ENCODE measurements at places on chromosomes 1 and 21.

DNA sequence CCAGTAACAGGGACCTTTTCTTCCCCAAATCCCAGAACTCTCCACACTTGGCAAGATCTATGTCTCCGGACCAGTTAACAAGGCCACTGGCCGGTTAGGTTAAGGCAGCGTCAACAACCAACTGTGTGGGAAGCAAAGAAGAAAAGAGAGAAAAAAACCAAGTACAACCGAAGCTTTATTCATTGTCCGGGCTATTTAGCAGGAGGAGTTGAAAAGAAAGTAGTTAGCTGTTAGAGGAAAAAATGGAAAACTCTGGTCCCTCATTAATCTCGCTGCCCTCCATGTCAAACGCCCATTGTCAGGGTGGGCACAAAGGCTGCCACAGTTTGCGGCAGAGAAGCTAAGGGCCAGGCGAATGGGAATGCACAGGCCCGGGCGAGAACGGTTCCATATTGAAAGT, 49.3 kb upstream of the GRIK3 start:
- no peak for DNase-seq

DNA sequence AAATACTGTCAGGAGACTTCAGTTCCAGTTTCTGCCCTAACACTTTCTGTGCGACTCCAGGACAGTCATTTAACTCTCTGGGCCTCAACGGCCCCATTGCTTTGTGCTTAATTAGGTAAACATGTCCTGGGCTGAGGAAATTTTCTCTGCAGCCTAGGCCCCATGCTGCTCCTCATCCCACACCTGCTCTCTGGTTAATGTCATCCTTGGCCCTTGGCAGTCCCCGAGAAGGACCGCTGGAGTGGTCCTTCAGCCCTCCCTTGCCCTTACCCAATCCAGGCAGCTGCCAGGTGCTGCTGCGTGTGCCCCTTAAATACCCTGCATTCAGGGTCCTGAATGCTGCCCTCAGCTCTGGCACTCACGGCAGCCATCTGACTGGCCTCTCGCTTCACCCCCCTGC, 18.7 kb downstream of the UBL4B start:
- no peak for DNase-seq

DNA sequence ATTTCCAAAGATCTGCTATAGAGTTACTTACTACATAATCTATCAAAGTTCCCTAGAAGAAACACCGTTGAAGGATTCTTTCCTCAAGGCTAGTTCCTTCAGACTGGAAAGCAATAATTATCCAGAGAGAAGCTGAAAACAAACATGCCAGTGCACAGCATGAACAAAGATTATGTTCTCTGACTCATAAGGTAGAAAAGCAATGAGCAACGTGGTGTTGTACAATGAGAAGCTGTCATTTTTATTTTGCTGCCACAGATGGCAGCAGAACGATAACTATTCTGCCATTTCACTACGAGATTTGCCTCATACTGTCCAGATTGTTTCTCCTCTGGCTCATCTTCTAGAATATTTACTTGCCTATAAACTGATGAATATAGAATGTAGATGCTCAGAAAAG, 10.7 kb downstream of the EXTL2 start:
- DNase-seq: no peak

- DNase-seq: no peak
Measured at GRCh38 chr1:209425959-209426358, 157.6 kb upstream of the CAMK1G start.

- DNase-seq: no peak
Measured at GRCh38 chr1:164841702-164842465, 282.9 kb downstream of the PBX1 start.

DNA sequence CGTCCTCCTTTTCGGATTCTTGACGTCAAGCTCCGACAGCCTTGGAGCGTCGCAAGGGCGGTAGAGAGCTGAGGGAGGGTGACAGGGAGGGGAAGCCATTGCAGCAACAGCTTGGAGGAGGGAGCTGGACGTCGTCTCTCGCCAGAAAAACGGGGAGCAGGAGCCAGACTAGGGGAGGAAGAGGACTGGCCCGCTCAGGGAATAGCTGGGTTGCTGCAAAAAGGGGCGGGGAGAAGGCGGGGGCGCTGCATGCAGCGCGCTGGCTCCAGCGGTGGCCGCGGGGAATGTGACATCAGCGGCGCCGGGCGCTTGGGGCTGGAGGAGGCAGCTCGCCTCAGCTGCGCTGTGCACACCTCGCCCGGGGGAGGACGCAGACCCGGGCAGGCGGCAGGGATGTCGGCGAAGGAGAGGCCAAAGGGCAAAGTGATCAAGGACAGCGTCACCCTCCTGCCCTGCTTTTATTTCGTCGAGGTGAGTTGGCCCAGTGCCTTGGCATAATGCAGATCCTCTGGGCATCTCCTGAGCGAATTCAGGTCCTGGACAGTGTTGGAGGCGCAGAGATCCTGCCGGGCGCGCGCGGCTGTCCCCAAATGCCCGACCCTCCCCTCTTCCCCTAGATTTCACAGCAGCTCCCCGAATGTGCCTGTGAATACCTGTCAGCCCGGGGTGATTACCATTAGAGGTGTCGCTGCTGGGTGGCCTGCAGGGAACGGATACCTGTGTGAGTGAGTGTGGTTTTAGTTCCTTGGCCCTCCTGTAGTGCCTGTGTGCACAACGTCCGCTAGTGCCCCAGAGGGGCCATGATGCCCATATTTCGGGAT, at the start of gene PLPPR4:
PLPPR4 (plus strand) TSS at position 292 of the 821 bp plus-strand sequence; CDS start at position 394, 102 bp downstream.
- DNase-seq: no peak

DNA sequence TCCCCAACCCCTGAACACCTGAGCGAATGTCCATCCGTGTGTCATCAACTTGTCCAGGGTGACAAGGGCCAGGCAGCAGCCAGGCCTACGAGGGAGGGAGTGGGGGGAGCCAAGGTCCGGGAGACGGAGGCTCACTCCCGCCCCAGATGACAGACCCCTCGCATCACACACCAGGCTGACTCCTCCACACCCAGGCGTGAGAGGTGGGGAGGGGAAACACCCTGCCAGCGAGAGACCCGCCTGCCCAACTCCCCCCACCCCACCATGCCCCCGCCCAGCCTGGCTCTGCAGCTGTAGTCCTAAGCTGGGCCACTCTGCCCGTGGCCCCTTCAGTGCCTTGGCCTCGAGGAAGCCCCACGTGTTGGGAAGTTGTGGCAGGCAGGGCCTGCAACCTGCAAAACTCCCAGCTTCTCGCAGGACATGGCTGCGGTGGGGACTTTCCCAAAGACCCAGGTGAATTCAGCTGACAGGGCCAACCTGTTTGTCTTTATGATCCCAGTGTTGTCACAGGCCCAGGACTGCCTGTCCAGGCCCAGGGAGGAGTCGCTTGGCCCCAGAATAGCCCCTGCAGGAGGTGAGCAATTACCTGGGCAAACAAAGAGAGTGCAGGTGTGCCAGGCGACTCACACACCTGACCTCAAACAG, 62.9 kb downstream of the RIPK4 start:
- no peak for DNase-seq

DNA sequence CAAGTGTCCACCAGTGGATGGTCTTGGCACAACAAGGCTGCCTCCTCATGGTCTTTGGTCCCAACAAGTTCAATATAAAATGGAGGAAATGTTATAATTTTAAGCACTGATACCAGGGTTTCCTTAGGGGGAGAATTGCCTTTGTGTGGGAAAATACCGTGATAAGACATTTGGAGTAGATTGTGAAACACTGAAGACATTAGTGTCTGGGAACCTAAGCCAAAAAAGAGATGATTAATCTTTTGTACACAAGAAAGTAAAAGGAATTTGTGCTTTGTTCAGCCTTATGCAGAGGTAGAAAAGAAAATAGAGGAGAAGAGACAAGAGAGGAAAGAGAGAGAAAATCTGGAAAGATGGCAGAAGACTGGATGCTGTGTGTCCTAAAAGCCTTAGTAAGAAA, 36.1 kb downstream of the ST6GALNAC3 start:
- DNase-seq: no peak

GRCh38 chr1:51519865-51520699, 1.0 kb upstream of the EPS15 start:
- DNase-seq: no peak

GRCh38 chr1:169681140-169681539, 30.3 kb downstream of the SELL start:
- DNase-seq: no peak

DNA sequence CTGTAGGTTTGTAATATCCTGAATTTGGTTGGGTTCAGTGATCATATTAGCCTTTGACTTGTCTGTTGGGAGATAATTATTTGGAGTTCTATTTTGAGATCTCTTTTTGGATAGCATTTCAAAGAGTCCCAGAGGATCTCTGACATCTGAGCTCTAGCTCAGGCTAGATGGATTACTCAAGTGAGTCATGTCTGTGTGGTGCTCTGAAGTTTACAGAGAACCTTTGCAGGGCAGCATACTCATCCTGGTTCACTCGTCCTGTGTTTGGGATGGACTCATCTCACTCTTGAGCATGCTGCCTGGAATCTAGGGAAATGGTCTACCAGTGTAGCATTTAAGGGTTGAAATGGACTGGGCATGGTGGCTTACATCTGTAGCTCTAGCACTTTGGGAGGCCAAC, 29.4 kb upstream of the BMP8A start:
- DNase-seq: no peak

- no peak for DNase-seq
Measured at GRCh38 chr1:179550746-179551682, 24.7 kb downstream of the NPHS2 start.

DNA sequence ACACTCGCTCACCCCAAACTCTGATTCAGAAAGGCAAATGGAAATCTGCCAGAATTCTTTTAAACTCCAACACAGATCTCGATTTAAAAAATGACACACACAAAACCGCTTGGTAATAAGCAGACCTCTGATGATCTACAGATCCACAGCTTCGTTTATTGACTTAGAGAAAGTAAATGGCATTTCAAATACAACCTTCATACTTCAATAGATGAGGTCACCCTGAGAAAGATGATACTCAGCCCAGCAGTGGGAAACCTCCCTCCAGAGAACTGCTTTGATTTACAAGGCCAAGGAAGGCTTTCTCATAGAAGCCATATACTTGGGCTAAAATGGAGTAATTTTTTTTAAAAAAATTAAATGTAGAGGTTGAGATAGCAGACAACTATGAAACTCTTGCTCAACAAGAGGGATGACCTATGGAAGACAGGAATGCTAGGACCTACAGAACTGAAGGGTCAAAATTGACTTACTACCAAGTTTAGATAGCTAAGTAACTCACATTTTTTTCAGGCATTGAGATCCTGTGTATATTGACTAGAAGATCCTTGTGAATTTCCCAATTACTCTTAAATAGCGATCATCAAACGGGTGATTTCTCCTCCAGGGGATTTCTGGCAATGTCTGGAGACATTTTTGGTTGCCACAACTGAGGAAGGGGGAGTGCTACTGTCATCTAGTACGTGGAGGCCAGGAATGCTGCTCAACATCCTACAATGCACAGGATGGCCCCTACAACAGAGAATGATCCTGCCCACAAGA, 143.9 kb downstream of the CLIC6 start:
- no peak for DNase-seq

DNA sequence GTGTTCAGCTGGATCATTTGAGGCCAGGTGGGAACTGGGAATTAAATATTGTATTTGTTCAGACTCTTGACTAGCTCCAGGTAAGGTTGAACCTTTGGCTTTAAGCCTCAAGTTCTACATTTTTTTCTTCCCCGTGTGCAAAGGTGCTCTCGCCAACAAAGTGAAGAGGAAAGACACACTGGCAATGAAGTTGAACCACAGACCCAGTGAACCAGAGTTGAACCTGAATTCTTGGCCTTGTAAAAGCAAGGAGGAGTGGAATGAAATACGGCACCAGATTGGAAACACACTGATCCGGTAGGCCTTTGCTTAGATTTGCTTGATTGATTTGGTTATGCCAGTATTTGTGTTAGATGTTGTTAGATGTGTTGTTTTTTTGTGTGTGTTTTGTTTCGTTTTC, 25.5 kb upstream of the RCC1 start:
- DNase-seq: no peak

GRCh38 chr1:240190881-240191401, 99.3 kb downstream of the FMN2 start:
- DNase-seq: no peak

DNA sequence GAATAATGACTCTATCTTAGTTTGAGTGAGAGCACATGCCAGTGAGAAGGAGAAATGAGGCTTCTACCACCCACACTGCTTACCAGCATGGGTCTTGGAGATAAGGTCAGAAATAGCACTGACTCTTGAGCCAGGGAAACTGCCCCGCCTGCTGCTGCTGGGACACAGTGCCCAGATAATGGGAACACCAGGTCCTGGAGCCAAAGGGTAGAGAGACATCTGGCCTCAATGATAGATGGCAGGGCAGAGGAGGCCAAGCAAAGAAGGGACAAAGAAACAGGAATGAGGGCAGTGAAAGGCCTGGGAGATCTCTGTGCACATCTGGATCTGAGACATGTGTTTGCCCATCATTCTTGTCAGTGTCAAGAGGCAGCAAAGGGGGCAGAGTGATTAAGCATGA, 97.4 kb downstream of the MIS18A start:
- no peak for DNase-seq

- no peak for DNase-seq
Measured at GRCh38 chr1:98668733-98669132, 7.2 kb downstream of the SNX7 start.

DNA sequence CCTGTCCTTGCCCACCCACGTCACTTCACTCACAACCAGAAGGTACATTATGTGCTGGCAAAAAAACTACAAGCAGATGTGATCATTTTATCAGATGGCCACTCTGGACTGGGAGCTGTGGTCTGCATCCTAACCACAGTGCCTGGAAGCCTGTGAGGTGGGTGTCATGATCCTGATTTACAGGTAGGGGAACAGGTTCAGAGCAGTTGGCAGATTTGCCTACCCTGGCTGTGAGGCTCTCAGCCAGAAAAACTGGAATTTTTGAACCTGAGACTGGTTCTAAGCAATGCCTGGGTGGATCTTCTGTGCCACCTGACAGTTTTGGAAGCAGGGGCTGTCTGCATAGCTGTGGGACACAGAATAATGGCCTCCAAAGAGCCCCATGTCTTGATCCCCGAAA, 150.8 kb downstream of the SYF2 start:
- no peak for DNase-seq

DNA sequence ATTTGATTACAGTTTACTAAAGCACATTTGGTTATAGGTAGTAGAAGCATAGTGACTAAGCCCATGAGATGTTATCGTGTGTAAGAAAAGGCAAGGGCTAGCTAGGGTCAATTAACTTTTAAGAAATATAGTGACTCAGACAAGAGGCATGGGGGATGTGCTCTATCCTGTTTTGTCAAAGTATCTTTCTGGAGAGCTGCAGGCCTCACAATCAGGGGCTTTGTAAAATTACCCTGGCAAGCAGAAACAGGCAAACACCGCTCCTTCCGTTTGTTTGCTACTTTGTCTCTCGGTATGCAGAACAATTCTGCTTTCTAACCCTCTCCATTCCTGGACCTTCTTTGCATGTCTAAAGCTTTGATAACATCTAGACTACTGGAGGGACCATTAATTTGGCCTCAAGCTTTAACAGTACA, 26.1 kb upstream of the ZNF697 start:
- DNase-seq: no peak

- no peak for DNase-seq
Measured at GRCh38 chr21:25687787-25688186, 46.9 kb downstream of the ATP5PF start.
